NCI-H1105 treated with DMSO at 0.1 percent for 48 hours (cell line): ENCODE measurements at places on chromosomes 3 and 15.

- DNase-seq = no peak
Measured at GRCh38 chr3:118228151-118228550, 806.5 kb downstream of the IGSF11 start.

DNA sequence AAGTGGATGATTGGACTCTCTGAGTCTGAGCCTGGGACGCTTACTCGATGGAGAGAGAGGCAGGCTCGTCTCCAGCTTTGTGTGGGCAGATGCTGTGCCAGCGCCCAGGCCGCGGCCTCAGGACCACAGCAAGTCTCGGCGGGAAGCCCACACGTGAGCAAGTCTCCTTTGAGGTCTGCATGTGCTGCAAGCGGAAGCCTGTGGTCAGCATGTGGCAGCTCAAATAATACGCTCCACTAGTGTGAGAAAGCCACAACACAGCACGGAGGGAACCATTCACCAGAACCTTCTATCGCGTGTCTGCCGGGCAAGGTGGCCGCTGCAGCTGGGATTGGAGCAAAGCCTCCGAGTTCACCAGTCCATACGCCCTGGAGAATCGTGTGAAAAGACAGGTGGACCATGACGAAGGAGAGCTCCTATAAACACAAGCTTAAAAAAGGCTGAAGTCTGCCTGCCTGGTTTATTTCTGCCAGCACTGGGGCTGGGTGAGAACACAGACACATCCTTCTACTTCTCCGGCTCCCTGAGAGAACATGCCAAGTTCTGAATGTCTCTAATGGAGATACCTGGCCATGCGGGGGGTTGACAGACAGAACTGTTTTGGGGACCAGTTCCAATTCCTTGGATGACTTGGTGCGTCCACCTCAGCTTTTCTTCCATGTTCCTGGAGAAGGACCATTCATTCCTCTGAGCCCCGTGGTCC is 82.0 kb upstream of the LRIG1 start:
- no peak for DNase-seq

DNA sequence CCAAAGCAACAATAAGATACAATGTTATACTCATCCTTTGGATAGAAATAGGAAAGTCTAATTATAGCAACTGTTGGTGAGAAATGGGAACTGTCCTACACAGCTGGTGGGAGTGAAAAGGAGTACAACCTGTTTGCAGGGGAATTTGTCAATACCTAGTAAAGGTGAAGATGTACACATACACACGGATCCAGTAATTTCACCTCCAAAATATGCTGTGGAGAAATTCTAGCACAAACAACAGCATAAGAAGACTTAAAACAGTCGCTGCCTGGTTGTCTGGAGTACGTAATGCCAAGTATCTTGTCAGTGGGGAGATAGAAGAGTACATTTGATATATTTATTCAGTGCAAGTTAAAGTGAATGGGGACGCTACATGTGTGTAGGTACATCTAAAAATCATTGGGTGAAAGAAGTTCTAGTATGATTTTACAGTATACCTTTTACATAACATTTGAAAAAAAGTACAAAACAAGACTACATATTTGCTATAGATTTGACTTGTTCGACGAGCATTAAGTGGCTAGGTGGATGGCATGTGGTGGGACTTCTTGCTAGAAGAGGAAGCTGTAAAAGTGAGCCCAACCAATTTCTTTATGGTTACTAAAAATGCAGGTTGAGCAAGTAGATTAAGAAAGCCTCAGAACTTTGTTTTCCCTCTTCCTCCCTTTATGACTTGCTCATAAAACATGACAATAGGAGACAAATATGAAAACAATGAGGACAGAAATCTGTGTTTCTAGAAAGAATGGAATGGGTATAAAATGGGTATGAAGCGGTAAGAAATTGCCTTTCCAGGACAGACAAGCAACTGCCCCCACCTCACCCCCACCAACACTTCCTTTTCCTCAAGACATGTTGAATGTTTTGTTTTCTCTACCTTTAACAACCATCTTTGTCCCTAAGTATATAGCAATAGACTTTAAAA is 50.2 kb upstream of the CCR4 start:
- DNase-seq = no peak

GRCh38 chr15:79403501-79403900 is 28.6 kb upstream of the MINAR1 start:
- DNase-seq = no peak

GRCh38 chr3:53065841-53066480 is 20.1 kb upstream of the SFMBT1 start:
- DNase-seq = peak; percentile 81

GRCh38 chr3:162521669-162522068 is 1025.1 kb downstream of the OTOL1 start:
- DNase-seq = no peak

DNA sequence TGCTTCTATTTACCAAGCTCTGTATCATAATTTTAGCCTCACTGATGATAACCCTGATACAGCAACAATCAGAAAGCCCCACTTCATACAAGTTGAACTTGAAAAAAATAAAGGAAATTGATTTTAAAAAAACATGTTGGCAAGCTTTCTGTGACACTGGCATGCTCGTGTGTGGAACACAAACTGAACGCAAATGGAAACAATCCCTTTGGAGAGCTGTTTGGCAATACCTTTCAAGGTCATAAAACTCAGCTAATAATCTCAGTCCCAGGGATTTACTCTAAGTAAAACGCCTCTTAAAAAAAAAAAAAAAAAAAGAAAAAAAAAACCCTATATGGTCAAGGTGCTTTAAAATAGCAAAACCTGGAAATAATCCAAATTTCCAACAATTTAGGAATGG is 166.7 kb upstream of the BCL6 start:
- peak; percentile 76 for DNase-seq

DNA sequence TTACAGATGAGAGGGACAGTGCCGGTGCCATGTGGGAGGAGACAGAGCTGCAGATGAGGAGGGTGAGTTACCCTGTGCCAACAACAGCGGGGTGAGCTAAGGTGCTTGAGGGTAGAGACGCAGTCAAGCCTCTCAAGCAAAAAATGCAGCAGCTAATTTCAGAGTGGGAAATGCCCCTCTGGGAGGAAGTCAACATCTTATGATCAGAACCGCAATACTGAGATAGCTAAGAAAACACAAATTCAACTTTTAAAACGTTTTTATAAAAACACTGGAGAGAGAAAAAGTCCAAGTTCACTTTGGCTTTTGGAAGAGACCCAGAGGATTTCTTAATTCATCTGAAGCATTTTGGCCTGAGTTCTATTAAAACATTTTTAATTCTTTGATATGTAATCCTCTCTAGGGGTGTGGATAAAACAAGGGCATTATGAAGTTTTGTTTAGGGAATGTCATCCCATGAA is 319.2 kb downstream of the SLC9A9 start:
- no peak for DNase-seq

DNA sequence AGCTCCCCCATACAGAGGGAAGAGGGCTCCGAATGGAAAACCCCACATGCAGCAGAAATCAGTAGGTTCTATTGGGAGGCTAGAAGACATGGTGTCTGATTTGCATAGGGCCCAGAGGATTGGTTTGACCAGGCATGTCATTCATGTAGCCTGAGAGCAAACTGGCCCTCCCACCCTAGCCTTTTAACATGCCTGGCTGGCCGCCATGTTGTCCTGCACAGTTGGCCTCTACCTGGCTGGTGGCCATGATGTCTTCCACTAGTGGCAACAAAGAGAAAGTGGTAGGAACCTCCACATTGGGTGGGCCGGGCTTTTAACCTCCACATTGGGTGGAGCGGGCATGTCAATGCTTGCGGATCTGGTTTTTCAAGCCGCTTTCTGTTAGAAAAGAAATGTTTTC is 312.1 kb downstream of the TAFA4 start:
- DNase-seq = no peak

GRCh38 chr3:100140976-100141375 is 26.7 kb upstream of the FILIP1L start:
- DNase-seq = no peak

GRCh38 chr3:31690771-31691170 is 158.0 kb downstream of the STT3B start:
- no peak for DNase-seq
